ENCODE measurements at places on chromosomes 4 and X.

- DNase-seq: no peak
Measured at GRCh38 chr4:183392377-183392776, 52.1 kb upstream of the CDKN2AIP start.

GRCh38 chr4:111475001-111475400 lies 670.3 kb upstream of the FAM241A start:
- DNase-seq: no peak

GRCh38 chrX:80471582-80471981 lies 51.3 kb downstream of the TENT5D start:
- no peak for DNase-seq

- no peak for DNase-seq
Measured at GRCh38 chr4:172050911-172051310, 237.7 kb downstream of the GALNTL6 start.

All from CD4-positive, alpha-beta T cell treated with Interleukin-2 at 100 ng/mL for 4 hours (primary cell).